ENCODE measurements at places on chromosomes 11 and 22.

DNA sequence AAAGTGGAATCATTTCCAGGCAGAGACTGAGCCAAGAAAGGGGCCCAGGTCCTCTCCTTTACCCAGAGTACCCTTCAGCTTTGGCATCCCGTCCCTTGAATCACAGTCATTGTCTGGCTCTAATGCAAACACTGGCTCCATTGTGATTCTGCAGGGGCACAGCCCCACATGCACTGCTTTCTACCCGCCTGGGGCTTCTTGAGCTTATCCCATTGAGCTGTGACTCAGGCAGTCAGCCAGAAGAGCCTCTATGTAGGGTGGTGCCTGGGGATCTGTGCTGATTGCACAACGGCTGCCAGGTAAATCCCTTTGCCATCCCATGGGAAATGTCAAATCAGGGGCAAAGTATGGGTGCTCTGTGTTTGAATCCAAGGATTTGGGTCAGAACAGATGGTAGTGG, 88.9 kb downstream of the RASSF10 start:
- H3K36me3 ChIP-seq = no peaks in the 10 kb centered on the region
- H3K4me1 ChIP-seq = no peaks in the 10 kb centered on the region
- no peak overlapping the region for H3K4me3 ChIP-seq
- H3K27ac ChIP-seq = no peak overlapping the region
- DNase-seq = peak; percentile 36

GRCh38 chr11:11074686-11075335, 217.0 kb upstream of the ZBED5 start:
- H3K4me1 ChIP-seq = peaks cover 10% of the 10 kb centered on the region
- peaks cover 3% of the 10 kb centered on the region for H3K27me3 ChIP-seq
- no peak overlapping the region for H3K4me3 ChIP-seq
- H3K36me3 ChIP-seq = no peaks in the 10 kb centered on the region
- H3K27ac ChIP-seq = no peak overlapping the region

DNA sequence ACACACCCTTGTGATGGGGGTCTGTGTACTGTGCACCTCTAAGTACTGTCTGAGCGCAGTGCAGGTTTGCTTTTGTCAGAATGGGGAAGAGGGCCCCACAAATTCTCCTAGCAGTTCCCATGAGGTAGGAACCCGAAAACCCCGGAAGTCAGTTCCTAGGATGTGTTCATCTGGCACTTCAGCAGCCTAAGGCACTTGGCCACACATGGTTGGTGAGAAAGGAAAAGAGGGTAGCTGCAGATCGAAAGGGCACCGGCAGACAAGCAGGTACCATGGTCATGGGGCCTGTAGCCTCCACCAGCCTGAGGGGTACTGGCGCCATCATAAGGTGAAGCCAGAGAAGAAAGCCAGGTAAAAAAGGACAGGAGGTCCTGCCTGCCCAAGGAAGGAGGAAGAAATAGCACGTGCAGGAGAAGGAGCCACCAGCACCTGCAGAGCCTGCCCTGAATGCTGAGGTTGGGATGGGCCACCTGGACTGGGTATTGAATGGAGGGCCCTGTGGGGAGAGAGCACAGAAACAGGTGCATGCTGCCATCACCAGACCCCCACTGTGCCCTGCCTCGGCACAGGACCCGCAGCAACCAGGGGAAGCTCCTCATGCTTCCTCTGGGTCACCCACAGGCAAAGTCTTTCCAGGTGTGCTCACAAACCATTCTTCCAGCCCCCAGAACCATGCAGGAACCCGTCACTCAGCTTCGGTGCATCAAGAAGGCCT, 8.1 kb upstream of the CASTOR1 start:
- H3K4me1 ChIP-seq = no peaks in the 10 kb centered on the region
- no peak overlapping the region for H3K4me3 ChIP-seq
- H3K27ac ChIP-seq = peak overlapping the region; percentile 56
- peaks cover 34% of the 10 kb centered on the region for H3K36me3 ChIP-seq

- H3K27me3 ChIP-seq = no peaks in the 10 kb centered on the region
- H3K36me3 ChIP-seq = no peaks in the 10 kb centered on the region
- peaks cover 16% of the 10 kb centered on the region for H3K4me1 ChIP-seq
- DNase-seq = peak; percentile 5
Observed at GRCh38 chr11:44758983-44759382, 32.2 kb downstream of the TSPAN18 start.

GRCh38 chr22:49650336-49651241, 177.1 kb downstream of the BRD1 start:
- H3K36me3 ChIP-seq = no peaks in the 10 kb centered on the region
- H3K27me3 ChIP-seq = no peaks in the 10 kb centered on the region
- DNase-seq = no peak
- H3K4me3 ChIP-seq = no peak overlapping the region
- H3K27ac ChIP-seq = no peak overlapping the region

DNA sequence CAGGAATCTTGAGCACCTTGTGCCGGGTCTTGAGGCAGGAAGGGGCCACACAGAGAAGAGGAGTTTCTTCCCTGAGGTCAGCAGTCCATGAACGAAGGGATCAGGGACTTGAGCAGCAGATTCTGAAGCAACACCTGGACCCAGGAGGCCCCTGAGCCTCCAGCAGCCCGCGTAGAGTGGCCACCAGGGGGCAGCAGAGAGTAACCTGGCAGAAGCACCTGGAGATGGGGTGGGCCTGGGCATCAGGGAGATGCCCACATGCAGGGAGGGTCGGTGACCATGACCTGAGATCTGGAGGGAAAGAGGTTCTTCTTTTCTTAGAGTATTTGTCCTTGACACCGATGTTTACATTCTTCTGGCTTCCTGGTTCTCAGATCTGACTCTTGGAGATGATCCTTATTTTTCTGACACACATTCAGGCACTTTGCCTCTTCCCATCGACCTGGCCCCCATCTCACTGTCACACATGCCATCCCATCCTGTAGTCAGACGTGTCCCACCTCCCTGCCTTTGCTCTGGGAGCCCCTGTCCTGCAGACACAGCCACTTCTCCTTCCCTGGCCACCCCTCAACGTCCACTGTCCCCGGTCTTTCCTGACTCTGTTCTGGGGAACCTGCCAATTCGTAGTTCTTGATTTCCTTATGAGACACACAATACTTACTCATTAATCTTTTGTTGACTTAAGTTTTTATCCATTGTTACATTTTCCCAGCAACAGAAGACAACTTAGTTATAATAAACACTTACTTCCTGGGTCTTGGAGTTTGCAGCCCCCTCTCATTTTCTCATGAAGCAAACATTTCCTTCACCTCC, 66.5 kb downstream of the GGTLC2 start:
- no peaks in the 10 kb centered on the region for H3K27me3 ChIP-seq
- H3K4me3 ChIP-seq = no peak overlapping the region
- no peaks in the 10 kb centered on the region for H3K36me3 ChIP-seq
- DNase-seq = peak; percentile 43
- H3K4me1 ChIP-seq = no peaks in the 10 kb centered on the region

DNA sequence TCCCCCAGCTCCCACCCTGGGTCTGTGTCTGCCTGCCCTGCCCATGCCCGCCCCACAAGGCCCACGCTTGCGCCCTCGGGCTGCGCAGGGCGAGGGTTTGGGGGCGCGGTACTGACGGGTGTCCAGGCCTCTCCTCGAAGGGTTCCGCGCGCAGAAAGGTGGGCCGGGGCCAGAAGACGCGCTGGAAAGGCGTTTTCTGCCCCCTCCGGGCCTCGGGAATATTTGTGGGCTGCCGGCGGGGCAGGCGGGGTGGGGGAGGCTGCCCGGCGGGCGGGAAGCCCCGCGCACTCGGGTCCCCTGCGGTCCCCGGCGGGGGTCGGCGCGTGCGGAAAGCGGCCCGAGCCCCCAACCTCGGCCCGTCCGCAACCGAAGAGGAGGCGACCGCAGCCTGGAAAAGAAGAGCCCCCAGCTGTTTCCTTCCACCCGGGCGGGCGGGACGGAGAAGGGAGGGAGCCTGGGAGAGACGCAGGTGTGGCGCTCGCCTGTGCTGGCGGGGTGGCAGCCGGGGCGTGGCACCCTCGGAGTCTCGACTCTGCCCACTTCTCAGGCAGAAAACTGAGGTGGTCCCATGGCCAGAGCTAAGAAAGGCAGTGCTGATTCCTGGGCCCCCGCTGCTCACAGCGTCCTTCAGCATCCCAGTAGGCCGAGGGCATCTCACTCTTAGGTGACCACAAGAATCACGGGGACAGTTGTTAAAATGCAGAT, 59.0 kb downstream of the THAP12 start:
- H3K4me1 ChIP-seq = peaks cover 4% of the 10 kb centered on the region
- DNase-seq = peak; percentile 35

GRCh38 chr22:27116312-27117086, 459.1 kb downstream of the MIAT start:
- no peaks in the 10 kb centered on the region for H3K27me3 ChIP-seq
- H3K4me1 ChIP-seq = no peaks in the 10 kb centered on the region
- DNase-seq = no peak
- H3K4me3 ChIP-seq = no peak overlapping the region

GRCh38 chr22:43723816-43724215, 88.3 kb downstream of the EFCAB6 start:
- no peaks in the 10 kb centered on the region for H3K27me3 ChIP-seq
- no peak for DNase-seq
- H3K36me3 ChIP-seq = no peaks in the 10 kb centered on the region
- H3K4me3 ChIP-seq = no peak overlapping the region

DNA sequence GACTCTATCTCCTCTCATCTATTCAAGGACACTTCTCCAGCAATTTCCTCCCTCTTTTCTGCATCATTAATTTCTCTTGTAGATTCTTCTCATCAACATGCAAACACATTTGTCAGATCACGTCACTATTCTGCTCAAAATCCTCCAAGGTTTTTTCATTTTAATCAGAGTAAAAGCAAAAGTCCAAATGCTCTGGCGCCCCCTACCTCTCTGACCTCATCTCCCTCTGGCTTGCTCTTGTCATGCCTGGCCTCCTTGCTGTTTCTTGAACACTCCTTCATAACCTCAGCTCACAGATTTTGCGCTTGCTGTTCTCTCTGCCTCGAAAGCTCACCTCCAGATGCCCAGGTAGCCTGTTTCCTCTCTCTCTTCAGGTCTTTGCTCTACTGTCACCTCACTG, 22.4 kb downstream of the RTCB start:
- no peak overlapping the region for H3K4me3 ChIP-seq
- H3K36me3 ChIP-seq = peaks cover 47% of the 10 kb centered on the region
- no peak for DNase-seq
- H3K27me3 ChIP-seq = no peaks in the 10 kb centered on the region

DNA sequence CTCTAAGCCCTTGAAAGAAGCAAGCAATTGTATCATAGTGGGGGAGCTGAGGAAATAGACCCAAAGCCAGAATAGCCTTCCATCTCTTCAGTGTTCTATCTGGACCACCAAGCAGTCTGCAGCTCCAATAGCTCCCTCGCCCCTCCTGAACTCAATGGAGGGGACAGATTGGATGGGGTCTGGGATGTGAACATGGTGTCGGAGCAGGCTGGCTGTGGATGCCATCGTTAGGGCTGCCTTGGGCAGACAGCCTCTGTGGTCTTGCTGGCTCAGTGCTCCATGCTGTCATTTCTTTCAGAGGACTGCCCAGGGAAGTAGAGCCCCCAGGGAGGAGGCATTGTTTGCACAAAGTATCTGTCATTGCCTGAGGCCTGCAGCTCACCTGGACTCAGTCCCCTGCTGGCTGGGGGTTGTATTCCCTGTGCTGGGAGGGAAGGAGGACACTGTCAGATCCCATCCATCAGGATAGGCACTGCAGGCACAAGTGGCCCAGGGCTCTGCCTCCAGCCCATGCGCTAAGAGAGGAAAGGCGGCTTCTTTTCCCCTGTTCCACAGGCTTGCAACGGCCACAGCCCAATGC, 537.7 kb downstream of the BUD13 start:
- no peak overlapping the region for H3K4me3 ChIP-seq
- DNase-seq = no peak
- no peaks in the 10 kb centered on the region for H3K27me3 ChIP-seq
- no peaks in the 10 kb centered on the region for H3K4me1 ChIP-seq

DNA sequence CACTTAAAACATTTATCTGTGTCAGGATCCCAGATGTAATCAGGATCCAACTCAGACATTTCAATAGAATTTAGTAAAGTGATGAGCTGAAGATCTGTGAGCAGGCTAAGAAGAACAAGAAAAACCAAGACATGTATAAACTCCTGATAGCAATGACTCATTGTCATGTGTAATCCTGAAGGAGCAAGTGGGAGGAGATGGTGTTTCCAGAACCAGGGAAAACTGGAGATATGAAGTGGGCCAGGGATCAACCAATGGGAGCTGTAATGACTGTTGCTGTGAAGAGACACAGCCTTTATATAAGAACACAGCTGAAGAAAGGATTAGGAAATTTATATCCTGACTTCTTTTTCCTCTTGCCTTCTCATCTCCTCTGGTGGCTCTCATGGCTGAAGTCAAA, 682.5 kb upstream of the ARHGAP42 start:
- H3K4me3 ChIP-seq = no peak overlapping the region
- no peak for DNase-seq
- no peak overlapping the region for H3K27ac ChIP-seq
- H3K4me1 ChIP-seq = no peaks in the 10 kb centered on the region
- no peaks in the 10 kb centered on the region for H3K36me3 ChIP-seq
- no peaks in the 10 kb centered on the region for H3K27me3 ChIP-seq

DNA sequence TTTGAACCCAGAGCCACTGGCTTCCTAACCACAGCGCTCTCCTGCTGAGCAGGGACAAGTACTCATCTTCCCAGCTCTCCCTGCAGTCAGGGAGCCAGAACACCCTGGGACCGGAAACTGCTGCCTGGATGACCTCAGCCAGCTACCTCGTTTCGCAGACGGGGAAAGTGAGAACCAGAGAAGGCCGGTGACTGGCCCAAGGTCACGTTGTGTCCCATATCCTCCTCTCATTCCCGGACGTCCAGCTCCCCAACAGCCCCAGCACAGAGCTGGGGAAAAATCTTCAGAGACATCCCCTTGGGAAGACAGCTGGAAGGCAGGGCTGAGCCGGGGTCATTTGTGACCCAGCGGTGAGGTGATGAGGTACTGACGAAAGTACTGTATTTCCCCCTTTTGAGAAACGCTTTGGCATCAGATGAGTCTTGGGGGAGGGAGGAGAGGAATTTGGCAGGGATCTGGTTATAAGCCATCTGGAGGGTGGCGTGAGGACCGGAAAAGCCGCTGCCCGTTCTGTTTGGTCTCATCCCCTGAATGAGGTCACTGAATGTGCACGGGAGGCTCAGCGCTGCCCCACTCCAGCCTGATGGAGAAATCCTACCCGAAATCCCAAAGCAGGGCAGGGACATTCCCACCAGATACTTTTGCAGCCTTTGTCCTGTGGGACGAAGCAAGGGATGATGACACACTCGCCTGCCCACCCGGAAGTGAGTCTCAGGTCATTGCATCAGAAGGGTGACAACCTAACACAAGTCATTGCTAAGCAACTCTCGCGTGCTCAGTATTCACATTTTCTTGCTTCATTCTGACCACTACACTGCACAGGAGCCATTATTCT, 41.1 kb downstream of the LIF start:
- H3K4me3 ChIP-seq = no peak overlapping the region
- H3K36me3 ChIP-seq = no peaks in the 10 kb centered on the region
- H3K4me1 ChIP-seq = peaks cover 49% of the 10 kb centered on the region
